ENCODE measurements at places on chromosomes 3 and 15. TPM values are rescaled to one million over a fixed set of nuclear protein-coding genes. Genes with fewer than 3 reads are reported as not detected.

DNA sequence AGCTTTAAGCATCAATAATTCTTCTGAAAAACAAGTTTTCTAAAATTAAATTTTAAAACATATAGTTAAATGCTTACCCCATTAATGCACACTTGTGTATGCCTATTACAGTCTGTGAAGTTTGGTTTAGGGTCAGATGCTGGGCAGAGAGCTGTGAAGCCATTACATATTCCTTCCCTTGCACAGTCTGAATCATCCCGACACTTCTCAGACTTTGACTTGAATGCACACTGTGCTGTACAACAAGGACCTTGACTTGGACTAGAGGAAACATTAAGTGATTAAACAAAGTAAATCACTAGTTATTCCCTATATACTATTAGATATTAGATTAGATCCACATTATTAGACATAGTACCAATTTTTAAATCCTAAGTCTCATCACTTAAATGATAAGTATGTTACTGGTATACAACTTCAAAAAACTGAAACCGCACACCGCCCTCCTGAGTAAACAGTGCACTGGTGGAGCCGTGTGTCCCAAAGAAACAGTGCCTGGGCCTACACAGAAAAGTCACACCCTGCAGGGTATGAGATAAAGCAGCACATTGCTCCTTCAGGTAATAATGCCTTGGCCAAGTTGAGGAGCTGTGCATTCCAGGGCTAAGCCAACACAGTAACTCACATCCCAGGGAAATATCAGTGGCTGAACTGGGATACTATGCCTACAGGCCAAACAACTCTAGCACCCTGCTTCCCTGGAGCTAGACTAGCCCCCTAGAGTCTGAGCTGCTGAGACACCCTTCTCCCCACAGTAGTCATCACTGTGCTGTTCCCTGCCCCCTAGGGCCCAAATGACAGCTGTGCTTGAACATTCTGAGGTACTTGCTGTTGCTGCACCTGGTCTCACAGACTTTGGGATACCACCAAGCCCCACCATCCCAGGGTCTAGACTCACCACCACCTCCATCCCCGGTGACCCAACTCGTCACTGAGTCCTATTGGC, 137.5 kb downstream of the ADAM10 start:
- no peak for DNase-seq

DNA sequence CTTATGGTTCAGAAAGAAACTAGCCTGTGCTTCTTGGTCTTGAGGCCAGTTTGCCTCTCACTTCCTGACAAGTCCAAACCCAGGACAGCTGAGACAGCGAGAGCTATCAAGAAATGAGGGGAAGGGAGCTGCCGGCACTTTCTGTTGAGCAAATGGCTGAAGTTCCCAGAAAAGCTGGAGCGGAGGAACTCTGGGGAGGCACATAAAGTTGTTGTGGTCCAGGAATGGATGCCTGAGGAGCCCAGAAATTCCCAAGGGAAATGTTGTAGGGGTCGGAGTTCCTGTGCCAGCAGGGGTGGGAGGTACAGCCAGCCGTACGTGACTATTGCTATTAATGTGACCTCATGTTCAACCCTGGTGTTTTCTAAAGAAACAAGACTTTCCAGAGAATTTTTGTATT, 98.8 kb upstream of the TNFAIP8L3 start:
- no peak for DNase-seq

DNA sequence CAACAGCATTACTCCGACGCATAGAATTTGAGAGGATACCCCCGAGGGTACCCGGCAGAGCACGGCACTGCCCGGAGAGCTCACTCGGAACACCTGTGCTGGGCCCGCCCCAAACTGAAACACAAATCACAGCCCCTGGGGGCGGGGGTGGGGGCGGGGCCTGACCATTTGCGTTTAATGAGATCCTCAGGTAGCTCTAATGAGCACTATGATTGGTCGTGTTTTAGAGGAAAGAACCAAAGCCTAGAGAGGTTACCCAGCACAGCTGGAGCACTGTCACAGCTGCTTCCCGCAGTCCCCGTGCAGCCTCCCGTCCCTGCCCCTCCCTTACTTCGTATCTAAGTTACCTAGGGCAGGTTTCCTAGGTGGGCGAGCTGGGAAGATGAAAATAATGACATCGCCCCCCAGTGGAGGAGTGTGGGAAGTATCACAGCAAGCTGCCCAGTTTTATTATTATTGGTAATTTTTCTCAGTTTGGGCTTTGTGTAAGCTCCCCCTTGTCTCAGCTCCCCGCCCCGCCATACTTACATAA, 187.1 kb downstream of the PDE8A start:
- peak; percentile 40 for DNase-seq

DNA sequence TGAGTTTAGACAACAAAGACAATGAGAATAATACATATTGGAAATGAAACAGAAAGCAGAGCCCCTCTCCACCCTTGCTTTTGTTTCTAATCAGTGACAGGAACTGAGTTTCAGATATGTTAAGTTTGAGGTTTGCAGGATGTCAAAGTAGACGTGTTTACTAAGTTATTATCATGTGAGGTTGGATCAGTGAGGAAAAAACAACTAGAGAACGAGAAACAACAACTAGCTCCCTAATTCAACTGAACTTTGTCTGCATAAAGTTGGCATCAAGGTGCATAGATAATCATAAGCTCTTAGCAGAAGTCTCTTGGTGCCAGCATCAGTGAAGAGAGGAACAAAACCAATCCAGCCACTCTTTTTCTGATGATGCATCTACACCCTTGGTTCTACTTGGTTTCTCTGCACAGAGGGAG, 491.1 kb upstream of the NR2F2 start:
- no peak for DNase-seq

GRCh38 chr3:65490114-65490513, 548.6 kb downstream of the MAGI1 start:
- no peak for DNase-seq

DNA sequence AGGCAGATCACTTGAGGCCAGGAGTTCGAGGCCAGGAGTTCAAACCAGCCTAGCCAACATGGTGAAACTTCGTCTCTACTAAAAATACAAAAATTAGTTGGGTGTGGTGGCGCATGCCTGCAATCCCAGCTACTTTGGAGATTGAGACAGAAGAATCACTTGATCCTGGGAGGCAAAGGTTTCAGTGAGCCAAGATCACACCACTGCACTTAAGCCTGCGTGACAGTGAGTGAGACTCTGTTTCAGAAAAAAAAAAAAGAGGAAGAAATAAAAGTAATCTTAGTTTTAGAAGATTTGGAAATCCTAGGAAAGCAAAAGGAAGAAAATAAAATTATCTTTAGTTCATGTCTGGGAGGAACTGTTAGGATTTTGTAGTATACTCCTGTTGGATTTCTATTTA, 77.2 kb downstream of the IL12A start:
- DNase-seq: no peak

- DNase-seq: no peak
Observed at GRCh38 chr3:14565868-14566588, 25.9 kb upstream of the GRIP2 start.

- DNase-seq: no peak
Observed at GRCh38 chr15:81038975-81039607, 38.4 kb downstream of the TLNRD1 start.

DNA sequence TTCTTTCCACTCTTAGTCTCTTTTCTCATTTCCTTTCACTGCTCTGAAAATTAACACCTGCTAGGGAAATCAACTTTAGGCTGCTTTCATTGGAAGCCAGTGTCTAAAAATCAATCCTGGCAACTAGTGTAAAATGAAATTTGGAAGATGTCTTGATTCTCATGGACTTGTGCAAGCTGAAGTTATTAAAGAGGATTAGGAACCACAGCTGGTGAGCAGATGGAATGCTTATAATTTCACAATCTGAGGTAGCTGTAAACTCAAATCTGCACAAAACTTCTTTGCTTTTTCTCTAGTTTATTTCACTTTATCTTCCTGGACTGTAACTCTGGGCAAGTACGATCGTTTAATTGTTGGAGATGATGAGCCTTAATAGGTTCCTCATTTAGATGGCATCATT, 175.6 kb downstream of the GHSR start:
- no peak for DNase-seq

Gene CRABP1
- total RNA-seq: not detected

Gene FRMD4B
- 40.4 TPM for total RNA-seq

DNA sequence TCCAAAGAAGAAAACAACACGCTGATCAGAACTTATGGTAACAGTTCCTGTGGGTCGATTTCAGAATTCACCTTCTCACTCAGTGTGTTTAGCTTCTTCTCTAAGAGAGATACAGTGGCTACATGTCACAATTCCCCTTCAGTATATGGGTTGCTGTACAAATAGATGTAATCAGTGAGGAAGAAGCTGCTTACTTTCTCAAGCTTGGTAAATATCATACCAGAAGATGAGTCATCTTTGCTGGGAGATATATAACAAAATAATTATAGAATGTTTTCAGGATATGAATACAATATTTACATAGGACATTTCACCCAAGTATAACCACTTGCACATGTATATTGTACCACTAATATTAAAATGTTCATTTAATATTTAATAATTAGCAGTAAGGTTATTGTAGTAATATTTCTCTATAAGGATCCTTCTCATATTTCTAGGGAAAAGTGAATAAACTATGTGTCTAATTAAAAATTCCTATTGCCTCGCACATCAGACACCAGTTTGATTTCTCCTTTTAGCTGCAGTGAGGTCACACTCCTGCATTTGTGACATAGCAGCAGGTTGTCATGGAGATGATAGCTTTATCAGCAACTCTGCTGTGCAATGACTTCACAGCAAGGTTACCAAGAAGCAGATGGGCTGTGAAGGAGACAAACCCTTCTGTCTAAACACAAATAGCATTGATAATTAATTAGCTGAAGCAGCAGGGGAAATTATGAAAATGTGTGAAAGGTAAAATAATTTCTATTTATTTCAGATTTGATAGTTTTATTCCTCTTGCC, 211.4 kb downstream of the TUSC7 start:
- DNase-seq: no peak

Gene C15orf62
- 1.7 TPM for total RNA-seq

DNA sequence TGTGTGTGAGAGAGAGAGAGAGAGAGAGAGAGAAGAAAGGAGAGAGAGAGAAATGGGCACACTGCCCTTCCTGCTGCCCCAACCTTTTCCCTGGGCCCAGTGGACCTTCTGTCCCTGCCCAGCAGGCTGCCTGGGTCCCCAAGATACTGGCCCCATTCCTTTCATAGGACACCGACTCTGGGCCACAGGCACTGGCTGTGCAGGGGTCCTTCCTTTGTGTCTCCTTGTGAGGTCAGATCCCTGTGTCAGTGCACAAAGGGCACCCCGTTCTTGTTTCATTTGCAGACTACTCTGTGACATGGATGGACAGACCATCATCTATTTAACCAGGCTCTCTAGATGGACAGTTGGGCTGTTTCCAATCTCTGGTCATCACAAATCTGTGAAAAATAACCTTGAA, 21.3 kb upstream of the KLF13 start:
- DNase-seq: no peak

Gene AP3B2
- total RNA-seq: 7.5 TPM

Measured in activated T-cell treated with anti-CD3 and anti-CD28 coated beads, Interleukin-2, amount 50 U/mL, for 72 hours (primary cell).